ENCODE measurements at places on chromosomes 13 and 19.

- DNase-seq = no peak
Observed at GRCh38 chr19:6750062-6750461, 10.6 kb downstream of the TRIP10 start.

DNA sequence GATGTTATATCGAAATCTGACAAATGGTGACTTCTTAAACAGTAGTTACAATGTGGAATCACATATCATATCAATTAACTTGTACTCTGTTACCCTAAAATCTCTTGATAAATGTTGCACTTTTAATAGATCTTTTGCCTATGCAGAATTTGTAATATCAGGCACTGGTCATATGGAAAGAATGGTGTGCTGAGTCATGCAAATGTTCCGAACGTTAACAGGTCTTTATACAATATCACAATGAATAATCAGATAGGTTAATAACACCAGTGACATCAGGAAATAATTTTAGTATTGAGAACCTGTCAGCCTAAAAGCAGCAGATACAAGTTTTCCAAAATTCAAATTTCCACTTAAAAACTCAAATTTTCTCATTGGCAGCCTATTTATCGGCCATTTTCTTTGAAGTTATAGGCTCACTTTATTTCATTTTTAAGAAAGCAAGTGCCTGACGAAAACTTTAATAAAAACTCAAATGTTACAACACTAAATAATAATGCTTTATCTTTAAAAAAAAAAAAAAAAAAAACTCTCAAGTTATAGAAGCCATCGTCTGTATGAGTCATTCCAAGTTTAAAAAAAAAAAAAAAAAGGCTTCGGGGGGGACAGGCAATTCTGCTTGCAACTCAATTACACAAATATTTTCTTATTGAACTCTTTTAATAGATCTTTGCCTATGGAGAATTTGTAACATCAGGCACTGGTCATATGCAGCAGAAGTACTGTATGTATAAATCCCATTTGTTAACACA is 180.9 kb downstream of the DIAPH3 start:
- no peak for DNase-seq

- DNase-seq = peak; percentile 41
Observed at GRCh38 chr13:45068036-45069001, 52.0 kb upstream of the GTF2F2 start.

DNA sequence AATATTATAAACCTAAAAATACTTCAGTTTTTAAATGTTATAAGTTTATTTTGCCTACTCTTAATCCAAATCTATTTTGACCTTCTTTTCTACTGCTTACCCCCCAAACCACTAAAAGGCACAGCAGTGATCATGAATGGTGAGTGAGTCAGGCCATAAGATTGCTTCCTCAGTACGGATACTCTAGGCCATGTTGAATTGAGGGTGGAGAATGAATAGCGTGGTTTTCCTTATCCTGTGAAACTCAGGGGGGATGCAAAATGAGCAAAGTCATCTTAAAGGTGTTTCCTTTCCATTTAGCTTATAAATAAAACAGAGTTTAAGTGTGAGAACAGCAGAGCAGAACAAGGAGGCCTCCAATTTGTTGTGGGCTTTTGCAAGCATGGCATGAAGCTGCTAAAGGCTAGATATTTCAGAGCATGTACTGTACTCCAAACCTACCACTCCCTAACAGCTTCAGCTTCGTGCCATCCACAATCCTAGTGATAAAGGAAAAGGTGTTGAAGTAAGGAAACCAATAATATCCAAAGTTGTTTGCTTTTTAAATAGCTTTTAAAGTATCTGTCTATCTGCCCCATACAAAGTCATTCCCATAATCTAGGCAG is 25.0 kb downstream of the SERPINE3 start:
- DNase-seq = no peak

DNA sequence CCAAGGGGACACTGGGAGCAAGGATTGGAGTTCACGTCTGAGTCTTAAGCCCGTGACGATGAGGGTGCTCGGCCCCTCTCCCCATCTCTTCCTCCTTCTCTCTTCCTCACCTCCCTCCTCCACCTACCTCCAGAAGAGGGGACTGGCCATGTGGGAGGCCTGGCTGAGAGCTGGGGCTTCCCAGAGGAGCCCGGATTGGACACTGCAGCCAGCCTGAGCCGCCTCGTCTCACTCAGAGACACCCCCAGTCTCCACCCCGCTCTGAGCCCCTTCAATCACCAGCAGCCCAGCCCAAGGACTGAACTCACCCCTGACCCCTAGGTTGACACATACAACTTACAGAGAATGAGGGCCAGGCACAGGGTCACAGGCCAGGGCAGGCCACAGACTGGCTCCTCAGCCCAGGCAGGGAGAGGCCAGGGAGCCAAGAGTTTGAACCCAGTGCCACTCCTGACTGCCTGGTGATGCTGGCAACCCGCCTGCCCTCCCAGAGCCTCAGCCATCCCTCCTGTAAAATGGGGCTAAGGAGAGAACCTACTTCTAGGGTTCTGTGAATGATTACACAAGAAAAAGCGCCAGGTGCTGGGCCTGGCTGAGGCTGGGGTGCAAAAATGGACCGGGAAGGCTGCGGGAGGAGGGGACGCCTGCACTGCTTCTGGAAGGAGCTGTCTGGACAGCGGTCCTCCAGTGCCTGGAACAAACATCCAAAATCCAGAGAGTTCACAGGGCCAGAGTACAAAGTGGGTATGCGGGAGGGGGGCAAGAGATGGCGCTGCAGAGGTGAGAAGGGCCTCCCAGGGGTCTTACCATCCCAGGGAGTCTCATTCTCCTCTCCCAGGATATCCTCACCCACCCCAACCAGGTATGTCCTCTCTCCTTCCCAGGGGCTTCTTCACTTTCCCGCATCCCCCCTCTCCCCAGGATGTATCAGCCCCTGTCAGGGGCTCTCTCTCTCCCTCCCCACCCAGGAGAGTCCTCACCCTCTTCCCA is 1.1 kb downstream of the CD79A start:
- no peak for DNase-seq

GRCh38 chr13:114142640-114143490 is 10.4 kb upstream of the RASA3 start:
- peak; percentile 21 for DNase-seq

GRCh38 chr19:58218899-58219298 is 9.8 kb upstream of the ZNF544 start:
- DNase-seq = no peak
